ENCODE measurements at places on chromosomes 6 and 20.

DNA sequence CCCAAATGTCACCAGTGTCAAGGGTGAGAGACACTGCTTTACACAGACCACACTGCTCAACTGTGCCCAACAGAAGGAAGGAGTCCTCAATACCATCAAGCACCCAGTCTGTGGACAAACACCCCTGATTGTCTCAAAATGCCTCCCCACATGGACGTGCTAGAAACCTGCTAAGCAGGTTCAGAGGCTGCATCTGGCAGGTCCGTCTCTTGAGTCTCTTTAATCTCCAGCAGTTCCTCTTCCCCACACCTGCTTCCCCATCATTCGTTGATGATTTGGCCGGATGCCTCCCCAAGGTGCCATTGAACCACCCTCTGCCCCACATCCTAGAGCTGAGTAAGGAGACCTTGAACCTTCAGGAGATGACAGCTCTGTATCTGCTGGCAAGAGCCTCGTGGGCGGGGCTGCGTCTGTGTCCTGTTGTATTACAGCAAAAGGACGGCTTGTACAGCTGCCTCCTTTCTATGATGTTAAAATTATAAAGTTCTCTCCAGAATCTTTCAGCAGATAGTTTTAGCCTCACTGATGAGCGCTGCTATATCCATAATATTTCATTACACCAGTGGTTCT is 179.2 kb downstream of the PREX1 start:
- DNase-seq = no peak

DNA sequence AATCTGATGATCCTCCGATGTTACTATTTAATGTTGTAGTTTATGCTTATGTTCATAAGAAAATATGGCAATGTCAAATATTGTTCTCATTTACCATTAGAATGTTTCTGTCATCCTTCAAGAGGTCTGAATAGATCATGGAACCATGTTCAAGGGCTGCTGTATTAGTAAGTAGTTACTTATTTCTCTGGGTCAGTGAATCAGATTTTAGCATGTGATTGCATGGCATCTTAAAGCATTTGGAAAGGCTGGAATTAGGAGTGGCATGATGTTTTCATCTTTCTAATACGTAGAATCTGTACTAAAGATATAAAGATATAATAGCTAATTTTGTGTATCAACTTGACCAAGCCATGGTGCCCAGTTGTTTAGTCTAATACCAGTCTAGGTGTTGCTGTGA is 40.5 kb upstream of the NKX2-4 start:
- DNase-seq = no peak

- no peak for DNase-seq
These were observed 100.4 kb downstream of the MYO6 start for GRCh38 chr6:75849329-75850025.

GRCh38 chr6:28542440-28543296 is 17.0 kb downstream of the GPX5 start:
- DNase-seq = peak; percentile 62

DNA sequence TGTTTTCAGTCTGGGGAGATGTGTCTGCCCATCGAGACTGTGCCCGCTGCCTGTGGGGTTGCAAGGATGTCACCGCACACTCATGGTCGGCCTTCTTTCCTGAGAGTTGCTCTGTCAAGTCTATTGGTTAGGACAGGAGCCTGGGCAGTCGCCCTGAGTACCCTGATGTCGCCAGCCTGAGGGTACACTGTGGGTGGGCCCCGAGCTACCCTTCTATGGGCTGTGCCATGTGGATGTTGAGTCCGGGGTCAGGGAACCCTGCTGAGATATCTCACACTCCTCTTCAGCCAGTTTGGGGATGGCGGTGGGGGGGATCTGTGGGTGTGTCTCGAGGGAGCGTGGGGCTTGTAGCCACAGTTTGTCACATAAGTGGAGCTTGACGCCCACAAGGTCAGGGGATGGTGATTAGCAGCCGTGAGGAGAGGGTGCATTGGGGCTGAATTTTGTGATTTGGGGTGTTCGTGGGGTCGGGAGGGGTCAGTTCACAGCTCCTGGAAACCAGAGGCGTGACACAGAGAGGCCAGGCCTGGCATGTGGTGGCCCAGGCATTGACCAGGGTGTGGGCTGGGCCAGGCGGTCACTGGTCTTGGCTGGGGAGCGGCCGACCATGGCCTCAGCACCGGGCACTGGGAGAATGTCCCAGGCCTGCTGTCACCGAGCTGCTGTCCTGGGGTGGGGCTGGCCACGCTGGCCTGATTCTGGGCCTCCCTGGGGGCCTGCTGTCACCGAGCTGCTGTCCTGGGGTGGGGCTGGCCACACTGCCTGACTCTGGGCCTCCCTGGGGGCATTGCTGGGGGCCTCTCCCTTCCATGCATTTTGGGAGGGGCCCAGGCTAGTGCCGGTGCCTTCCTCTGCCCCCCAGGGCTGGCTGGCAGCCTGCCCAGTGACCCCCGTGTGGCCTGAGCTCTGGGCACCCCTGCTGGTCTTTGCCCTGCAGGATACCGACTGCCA is 1.6 kb upstream of the NPBWR2 start:
- no peak for DNase-seq

DNA sequence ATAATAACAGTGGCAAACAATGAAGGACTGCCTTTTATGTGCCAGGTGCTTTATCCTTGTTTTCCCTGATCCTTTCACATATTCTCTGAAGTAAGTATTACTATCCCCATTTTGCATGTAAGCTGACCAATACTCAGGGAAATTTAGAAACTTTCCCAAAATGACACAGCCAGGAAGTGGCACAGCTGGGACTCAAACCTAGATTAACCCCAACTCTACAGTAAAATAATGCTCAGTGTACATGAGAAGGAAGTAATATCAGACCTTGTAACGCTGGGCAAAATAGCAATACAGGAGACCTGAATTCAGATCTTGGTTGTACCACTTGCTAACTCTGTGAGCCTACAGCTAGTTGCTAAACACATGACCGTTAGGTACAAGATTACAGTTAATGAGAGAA is 26.8 kb upstream of the NRSN1 start:
- no peak for DNase-seq

DNA sequence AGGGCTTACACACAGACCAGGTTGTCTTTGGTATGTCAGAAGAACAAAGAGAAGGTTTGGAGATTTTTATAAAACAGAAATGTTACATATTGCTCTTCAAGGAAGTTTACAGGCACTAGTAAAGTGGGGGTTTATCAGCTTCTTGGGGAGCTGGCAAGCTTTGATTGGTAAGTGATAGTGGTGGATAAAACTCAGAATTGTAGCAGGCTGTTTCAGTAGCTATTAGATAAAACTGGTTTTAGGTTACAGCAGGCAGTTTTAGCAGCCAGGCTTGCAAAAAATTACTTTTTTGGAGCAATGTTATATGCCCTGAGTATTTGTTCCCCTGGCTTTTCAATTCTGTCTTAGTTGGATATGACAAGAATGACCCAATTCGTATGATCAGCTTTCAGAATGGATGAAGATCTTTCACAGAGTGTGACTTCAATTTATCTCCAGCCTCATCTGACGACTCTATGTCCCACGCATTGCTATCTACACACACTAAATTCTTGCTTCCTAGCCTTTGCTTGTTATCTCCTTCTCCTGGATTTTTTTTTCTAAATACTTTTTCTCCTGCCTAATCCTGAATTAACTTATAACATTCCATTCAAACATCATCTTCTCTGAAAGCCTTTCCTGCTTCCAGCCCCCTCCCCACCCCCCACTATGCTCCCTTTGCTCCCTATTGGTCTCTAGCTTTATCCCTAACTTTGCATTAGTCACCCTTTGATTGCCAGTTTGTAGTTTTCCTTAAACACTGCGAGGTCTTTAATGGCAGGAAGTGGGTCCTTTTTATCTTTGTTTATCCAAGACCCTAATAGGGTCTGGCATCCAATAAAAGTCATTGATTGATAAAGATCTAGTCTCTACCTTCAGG is 1.0 kb upstream of the TOMM34 start:
- DNase-seq = no peak

DNA sequence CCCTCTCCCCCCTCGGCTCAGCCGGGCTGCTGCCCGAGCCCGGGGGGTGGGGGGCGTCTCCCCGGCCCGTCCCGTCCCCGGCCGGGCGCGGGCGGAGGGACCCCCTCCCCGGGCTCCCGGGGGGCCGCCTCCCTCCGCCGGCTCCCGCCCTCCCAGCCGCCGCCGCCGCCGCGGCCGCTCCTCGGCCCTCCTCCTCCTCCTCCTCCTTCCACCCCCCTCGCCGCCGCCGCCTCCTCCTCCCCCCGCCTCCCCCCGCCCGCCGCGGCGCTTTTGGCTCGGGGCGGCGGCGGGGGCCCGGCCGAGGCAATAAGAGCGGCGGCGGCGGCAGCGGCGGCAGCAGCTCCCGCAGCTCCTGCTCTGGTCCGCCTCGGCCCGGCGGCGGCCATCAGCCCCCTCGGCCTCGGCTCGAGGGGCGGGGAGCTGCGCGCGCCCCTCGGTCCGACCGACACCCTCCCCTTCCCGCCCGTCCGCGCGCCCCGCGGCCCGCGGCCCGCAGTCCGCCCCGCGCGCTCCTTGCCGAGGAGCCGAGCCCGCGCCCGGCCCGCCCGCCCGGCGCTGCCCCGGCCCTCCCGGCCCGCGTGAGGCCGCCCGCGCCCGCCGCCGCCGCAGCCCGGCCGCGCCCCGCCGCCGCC is 38.7 kb downstream of the GNAS start:
- peak; percentile 74 for DNase-seq

DNA sequence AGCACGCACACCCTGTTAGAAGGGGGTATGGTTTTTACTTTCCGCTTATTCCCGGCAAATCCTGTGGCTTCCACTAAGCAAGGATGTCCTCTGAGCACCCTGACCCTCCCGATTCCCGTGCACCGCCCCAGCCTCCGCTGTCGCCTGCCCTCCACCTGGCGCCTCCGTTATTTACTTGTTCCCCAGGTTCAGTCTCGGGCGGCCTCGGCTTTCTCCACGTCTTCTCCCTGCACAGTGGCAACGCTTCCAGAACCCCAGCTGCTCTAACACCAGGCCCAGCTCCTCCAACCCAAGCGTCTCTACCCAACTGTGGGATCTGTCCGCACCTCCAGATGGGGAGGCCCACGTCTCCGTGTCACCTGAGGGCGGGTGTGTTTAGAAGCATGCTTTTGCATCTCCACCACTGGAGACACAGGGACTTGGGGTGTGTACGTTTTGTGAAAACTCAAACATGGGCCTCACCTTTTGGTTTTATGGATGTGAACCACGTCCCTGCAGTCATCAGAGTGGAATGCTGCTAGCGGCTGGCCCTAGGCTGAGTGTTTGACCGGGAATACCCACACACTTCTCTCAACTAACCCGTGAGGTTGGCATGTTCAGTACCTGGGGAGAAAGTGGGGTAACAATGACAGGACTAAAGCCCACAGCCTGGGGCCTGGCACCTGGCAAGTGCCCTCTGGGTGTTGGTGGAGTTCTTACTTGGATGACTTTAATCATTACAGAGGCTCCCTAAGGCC is 79.9 kb downstream of the THBS2 start:
- DNase-seq = no peak

- peak; percentile 61 for DNase-seq
These were observed at the start of gene ZNF512B for GRCh38 chr20:63969838-63970713. Gene ZNF512B (minus strand): TSS chr20:63969930. CDS start chr20:63967950, 1,980 bp downstream.

GRCh38 chr6:12472601-12473038 is 182.5 kb downstream of the EDN1 start:
- no peak for DNase-seq

- DNase-seq = no peak
These were observed 8.9 kb downstream of the FARS2 start for GRCh38 chr6:5270093-5270680.

All from CD4-positive, alpha-beta T cell treated with Interleukin-15 for 4 hours (primary cell).